SW 1271 (cell line): ENCODE measurements at places on chromosomes 5 and 9.

DNA sequence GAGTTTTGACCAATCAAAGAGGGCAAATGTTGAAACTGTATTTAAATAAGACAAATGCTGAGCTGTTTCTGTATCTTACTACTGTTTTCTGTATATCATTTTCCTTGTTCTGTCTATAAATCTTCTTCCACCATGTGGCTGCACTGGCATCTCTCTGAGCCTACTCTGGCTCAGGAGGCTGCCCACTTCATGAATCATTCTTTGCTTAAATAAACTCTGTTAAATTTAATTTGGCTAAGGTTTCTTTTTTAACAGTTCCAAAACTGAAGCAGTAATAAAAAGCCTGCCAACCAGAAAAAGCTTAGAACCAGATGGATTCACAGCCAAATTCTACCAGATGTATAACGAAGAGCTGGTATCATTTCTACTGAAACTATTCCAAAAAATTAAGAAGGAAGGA lies 40.2 kb upstream of the TAS2R1 start:
- DNase-seq: no peak

DNA sequence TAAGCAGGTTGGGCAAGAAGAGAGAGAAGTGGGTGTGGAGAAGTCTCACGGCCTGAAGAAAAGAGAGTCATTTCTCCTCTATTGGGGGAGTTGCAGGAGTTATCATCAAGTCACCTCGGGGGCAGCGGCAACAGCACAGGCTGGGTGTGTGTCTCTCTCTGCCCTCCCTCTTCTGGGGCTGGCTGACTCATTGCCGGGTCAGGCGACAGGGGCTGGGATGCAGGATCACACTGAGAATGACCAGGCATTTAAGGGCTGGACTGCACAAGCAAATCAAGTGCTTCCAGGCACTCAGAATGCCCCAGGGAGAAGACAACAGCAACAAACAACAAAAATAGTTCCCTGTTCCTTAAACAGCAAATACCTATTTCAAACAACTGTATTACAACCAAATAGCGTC lies 6.3 kb upstream of the EQTN start:
- DNase-seq: no peak

GRCh38 chr5:103498211-103498610 lies 64.4 kb downstream of the NUDT12 start:
- DNase-seq: no peak

- DNase-seq: no peak
Measured at GRCh38 chr9:37338218-37338617, 84.3 kb upstream of the GRHPR start.

- no peak for DNase-seq
Measured at GRCh38 chr5:119284031-119284430, 71.8 kb upstream of the TNFAIP8 start.

GRCh38 chr5:95284572-95285408 lies at the start of gene MCTP1:
TSS of gene MCTP1 (minus strand) at chr5:95285094.
- DNase-seq: peak; percentile 65
